Lower leg skin (tissue), 4 donors: ENCODE measurements at places on chromosomes 4 and X. TPM values are rescaled to one million over a fixed set of nuclear protein-coding genes. Genes with fewer than 3 reads are reported as not detected.

- DNase-seq = no peak
These were observed 95.1 kb upstream of the STIM2 start for GRCh38 chr4:26765515-26765914.

DNA sequence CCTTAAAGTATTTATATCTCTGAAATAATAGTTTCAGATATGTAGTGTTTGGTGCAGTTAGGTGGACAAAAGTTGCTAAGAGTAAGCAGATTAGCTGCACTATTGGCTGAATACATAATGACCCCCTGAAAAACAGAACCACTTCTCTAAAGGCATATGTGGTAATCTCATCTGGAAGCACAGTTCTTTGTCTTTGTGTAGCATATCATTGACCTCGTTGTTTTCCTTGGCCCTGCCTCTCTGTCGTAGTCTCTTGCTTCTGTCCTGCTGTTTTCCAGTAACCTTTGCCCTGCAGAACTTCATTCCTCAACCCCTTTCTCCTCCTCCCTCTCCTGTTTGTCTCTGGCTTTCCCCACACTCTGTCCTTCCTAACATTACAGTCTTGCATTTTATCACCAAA lies 41.4 kb downstream of the JADE3 start:
- no peak for DNase-seq

GRCh38 chrX:124414281-124414680 lies 67.9 kb downstream of the SH2D1A start:
- DNase-seq = no peak

DNA sequence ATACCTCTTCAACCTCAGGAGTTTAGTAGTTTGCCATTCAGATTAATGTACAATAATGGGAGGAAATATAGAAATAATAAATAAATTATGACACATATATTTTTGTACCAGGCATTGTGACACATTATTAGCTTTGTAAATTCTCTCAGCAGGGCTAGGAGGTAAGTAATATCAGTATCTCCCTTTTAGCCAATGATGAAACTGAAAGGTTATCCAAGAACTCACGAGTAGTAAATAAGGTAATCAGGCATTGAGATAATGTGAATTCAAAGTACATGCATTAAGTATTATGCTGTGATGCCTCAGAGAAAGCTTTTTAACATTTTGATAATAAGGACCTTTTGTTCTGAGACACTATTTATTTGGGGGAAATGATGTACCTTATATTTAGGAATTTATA lies 5.3 kb upstream of the ARAP2 start:
- no peak for DNase-seq

GRCh38 chrX:129769467-129770154 lies 10.1 kb upstream of the SASH3 start:
- DNase-seq = no peak

VEGFD gene
- total RNA-seq = 1.8 TPM

GRCh38 chrX:48910926-48911411 lies 477 bp downstream of the SLC35A2 start:
- no peak for DNase-seq

GRCh38 chrX:33053001-33053400 lies 158.3 kb downstream of the DMD start:
- no peak for DNase-seq

MAGEA12 gene
- not detected for total RNA-seq

GAGE13 gene
- not detected for total RNA-seq

DNA sequence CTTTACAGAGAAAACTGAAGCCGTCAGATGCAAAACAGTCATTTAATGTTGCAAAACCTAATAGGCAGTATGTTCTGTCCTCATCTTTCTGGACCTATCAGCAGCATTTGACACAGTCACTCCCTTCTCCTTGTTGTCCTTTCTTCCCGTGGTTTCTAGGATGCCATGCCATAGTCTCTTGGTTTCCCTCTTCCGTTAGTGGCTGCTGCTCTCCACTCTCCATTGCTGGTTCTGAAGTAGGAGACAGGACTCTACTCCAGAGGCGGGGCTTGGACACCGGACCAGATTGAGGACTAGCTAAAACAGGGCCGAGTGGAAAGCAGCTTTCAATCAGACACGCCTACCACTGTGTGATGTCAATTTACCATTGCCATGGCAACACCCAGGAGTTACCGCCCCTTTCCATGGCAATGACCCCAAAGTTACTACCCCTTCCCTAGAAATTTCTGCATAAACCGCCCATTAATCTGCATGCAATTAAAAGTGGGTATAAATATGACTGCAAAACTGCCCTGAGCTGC lies 88.8 kb upstream of the CCDC160 start:
- DNase-seq = no peak

GRCh38 chrX:13093529-13094140 lies 49.2 kb upstream of the FAM9C start:
- no peak for DNase-seq

ABHD18 gene
- total RNA-seq = 11.9 TPM

DNA sequence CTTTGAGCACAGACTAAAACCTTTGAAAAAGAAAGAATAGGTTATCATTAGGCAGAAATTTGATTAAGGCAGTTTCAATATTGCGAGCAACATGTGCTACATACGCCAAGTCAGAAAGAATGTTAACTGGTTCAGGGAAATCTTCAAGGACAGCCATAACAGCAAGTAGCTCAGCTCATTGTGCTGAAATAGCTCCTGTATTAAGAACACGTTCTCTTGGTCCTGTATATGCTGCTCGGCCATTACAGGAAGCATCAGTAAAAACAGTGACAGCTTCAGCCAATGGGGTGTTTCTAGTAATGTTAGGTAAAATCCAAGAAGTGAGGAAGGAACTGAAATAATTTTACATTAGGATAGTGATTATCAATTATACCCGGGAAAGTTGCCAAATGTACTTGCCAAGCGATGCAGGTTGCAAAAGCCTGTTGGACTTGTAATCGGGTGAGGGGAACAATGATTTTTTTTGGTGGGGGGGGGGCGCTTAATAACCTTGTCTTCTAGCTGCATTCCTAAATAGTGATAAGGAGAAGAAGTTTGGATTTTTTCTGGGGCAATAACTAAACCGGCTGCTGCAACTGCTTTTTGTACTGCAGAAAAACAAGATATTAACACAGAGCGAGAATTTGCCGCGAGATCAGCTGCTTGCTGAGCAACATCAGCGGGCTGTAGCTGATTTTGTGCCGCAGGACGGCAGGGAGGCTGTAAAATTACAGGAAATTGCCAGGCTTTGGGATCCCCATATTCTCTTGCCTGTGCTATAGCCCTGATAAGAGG lies 49.4 kb upstream of the RASSF6 start:
- DNase-seq = no peak

HERC6 gene
- 2.6 TPM for total RNA-seq

DNA sequence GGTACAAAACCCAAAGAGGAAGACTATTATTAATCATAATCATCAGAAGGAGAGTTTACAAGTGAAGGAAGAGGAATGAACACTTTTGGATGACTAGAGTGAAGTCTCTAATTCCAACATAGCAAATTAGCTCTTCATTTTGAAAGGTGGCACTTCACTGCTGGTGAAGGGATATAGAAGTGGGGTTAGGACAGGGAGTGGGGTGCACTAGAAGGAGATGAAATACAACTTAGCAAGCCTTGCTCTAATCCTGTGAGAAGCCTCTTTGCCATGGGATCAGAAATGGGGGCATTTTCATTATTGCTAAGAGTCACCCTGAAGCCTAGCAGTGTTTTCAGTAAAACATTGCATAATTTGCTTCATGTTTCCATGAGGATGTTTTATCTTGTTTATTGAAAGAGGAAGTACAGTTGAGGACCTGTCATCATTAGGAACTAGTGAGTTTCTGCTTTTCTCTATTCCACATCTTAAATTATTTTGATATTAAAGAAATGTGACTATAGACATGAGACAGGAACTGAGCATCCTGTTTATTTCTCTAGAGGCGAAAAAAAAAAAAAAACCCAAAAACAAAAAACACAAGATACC lies 9.3 kb upstream of the GRPR start:
- no peak for DNase-seq

DNA sequence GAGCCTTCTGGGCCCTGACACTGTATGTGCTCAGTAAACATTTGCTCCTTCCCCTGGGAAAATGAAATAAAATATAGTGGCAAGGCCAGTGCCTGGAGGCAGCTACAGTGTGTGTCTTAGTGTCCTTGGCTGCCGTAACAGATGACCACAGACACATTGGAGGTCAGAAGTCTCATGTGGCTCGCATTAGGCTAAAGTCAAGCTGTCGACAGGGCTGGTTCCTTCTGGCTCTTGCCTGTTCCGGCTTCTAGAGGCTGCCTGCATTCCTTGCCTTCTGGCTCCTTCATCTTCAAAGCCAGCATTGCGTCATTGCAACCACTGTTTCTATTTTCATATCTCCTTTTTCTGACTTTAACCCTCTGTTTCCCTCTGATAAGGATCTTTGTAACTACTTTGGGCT lies 83.6 kb upstream of the STX18 start:
- no peak for DNase-seq

DNA sequence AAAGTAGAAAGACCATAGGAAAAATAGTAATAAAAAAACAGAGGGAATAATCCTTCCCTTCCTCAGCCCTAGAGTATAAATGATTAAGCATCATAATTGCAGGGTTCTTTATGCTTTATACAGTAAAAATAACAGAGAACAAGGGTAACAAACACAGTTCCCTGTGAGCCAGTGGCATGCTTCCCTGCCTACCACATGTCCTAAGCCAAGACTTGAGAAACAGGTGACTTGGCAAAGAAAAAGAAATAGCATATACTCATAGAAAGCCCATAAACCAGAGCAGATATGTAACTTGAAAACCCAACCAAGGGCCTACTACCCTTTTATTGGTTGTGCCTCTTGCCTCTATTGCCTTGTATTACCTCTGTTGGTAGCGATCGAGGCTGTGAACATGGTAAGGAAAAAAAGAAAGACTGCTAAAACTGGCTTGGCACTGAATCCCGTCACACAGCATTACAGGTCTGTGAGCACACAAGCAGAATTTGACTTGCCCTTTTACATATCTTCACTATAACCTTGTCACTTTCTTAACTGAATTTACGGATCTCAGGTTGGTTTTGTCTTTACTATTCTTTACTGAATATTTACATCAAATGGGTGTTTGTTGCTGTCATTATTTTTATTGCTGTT lies 30.9 kb upstream of the MYOZ2 start:
- no peak for DNase-seq

DNA sequence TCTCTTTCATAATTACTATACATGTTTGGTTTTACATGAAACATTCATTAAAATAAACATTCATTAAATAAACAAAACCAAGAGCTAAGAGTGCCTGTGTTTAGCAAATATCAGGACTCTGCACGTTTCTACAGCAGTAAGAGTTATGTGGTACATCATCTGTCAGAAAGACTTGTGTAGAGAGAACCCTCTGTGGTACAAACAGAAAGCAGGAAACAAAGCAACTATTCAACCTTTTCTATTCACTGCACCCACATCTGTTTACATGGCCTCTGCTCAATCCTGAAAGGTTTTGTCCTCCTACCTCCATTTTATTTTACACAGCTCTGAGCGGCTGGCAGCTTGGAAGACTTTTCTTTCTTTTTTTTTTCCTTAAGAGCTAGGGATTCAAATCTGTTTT lies 90.7 kb upstream of the PCDH18 start:
- DNase-seq = no peak

MAGEA2 gene
- not detected for total RNA-seq

DNA sequence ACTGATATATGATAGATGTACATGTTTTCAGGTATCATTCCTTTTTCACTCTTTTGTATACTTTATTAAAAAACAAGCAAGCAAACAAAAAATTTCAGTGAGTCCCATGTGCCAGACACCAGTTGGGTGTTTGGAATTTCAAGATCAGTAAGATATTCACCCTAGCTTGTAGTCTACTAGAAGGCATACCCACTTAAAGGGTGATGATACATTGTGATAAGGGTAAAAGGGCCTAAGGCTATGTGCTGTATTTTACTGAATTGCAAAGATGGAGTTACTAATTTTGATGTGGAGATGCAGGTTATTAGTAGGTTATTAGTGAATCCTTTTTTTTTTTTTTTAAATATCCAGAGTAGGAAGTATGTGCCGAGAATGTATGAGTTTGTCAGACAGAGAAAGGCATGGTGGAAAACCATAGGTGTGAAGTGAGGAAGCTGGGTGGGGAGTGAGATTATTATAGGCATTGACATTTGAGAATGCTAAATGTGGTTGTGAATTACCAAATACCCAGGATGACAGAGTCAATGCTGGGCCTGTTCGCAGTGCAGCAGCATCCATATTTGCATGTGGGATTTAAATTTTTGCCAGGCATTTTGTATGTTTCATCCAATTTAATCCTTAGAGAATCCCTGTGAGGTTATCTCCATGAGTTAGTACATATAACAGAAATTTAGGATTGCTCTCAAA lies 10.1 kb downstream of the STIM2 start:
- DNase-seq = no peak

DNA sequence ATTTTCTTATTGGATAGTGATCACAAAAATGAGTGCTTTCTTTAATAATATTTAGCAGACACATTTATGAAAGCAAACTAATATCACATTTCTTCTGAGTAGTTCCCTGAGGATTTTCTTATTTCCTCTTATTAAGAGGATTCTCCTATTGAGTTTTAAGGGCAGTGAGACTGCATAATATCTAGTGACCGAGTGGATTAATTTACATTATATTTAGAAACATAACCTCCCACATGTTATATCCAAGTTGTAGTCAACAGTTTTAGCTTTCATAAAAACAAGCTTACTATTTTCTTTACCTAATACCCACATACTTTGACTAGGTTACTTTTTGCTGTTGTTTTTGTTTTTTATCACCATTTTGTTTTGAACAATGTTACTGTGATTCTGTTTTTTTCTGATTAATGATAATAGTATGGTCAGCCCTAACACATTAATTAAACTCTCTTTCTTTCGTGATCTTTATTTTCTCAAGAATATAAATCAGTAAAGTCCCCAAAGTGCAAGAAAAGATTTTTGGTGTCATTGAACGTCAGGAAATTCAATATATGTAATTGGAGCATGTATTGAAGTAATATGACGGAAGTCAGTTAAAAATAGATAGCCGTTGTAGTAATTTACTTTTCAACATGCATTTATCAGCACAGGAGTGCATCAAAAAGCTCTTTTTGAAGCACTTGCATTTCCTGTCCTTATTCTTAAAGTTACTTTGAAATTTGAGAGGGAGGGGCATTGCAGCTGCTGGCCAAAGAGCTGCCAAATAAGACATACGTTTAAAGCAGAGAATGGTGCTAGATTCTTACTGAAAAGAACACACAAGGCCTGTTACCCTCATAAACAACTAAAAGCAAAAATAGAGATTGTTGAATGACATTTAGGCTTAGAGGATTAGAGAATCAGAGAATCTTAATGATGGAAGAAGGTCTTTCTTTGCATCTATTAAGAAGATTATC lies 25.2 kb downstream of the DDIT4L start:
- DNase-seq = no peak

GRCh38 chr4:20423420-20423819 lies 171.7 kb downstream of the SLIT2 start:
- DNase-seq = no peak

DNA sequence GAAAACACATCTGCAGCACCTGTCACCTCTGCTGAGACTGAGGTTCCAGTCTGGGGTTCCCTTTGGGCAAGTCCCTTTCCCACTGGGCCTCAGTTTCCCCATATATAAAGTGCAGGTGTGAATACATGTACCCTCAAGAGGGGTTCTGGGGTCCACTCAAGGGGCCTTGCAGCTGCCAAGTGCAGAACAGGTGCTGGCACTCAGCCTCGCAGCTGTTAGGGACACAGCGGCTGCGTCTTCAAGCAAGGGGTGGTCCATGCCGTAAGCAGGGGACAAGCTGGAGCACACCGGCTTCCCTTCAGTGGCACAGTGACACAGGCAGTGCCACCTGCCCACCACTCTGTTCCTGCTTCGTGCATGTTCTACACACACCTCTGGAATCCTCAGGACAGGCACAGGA lies 86.9 kb upstream of the PSAPL1 start:
- DNase-seq = no peak

- no peak for DNase-seq
These were observed 86.1 kb downstream of the CENPC start for GRCh38 chr4:67459164-67459563.
